Left colon (tissue), 2 donors: ENCODE measurements at places on chromosomes 1 and 21. TPM values are rescaled to one million over a fixed set of nuclear protein-coding genes. Genes with fewer than 3 reads are reported as not detected.

Gene ACTA1
- total RNA-seq = not detected

Gene ADGRL4
- total RNA-seq = 2.7 TPM

Gene PPP1R8
- total RNA-seq = 27.1 TPM

Gene NOS1AP
- 11.3 TPM for total RNA-seq

Gene VTCN1
- total RNA-seq = not detected

Gene SPATA6
- 15.0 TPM for total RNA-seq

Gene GRIK1
- total RNA-seq = 0.14 TPM
